Stromal cell of bone marrow (primary cell): ENCODE measurements at places on chromosomes 3 and 15.

GRCh38 chr3:101900736-101901135 lies 51.4 kb downstream of the NFKBIZ start:
- no peak for DNase-seq

- DNase-seq = no peak
These were observed 150.3 kb upstream of the MCTP2 start for GRCh38 chr15:94080989-94081605.

DNA sequence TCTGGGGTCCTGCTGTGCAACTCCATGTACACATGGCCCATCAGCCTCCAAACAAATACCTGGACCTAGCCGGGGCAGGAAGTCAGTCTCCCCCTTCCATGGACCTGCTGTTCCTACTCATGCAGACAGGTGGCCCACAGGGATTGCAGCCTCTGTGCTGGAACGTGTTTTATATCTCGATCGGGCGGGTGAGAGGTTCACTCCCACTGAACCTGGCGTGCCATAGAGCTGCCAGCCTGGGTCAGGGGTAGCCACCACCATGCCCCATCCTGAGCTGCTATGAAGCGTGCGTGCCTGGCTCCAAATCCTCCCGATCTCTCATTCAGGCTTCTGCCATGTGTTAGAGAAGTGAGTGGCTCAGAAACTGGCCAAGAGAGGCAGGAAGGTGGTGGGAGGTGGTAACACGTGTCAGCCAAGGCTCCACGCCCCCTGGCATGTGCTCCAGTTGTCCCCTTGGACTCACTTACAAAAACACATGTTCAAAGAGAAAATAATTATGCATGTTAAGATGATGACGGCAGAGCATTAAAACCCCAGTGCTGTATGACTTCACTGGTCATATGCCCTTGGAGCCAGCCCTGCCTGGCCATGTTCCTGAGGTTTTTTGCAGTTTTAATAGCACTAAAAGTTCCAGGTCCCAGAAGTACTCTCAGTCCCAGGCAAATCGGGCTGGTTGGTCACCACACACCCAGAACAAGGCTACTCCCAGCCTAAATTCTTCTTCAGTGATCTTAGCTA lies 30.6 kb downstream of the CTSH start:
- DNase-seq = peak; percentile 73

- DNase-seq = peak; percentile 44
These were observed 153.3 kb downstream of the P3H2 start for GRCh38 chr3:189967254-189967865.

DNA sequence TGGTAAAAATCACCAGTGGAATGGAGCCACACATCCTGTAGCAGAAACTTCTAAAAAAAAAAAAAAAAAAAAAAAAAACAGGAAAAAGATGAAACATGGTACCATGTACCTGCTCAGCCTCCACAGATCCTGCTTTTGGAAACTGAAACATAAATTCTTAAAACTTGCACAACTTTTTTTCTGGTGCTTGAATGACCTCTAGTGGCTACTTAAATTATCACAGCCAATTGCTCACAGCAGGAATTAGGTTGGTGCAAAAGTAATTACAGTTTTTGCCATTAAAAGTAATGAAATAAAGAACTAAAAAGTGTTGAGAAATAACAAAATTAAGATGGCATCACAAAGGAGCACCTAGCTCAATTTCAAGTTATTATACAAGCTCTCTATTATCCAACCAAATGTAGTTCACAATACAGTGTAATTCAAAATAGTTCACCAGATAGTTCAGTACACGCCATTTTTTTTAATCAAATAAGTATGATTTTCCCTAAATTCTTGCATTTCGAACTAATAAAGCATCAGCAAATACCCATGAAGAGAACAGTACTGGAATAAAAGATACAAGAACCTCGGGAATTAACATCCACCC lies 80.6 kb downstream of the ULK4 start:
- DNase-seq = peak; percentile 16

DNA sequence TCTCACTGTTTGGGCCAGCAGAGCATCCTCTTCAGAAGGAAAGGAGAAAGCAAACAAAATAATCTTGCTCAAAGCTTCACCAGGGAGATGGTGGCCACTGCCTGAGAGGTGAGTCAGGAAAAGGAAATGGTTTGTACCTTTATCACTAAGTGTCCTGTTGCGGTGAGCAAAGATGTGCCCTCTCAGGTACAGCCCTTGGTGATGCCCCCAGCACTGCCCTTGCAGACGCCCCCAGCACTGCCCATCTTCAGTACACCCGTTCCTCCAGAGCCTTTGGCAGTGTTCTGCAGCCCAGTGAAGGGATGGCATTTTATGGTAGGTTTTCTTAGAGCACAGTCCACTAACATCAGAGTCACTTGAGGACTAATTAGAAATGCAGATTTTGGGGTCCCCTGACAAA lies 92.3 kb downstream of the ZNF621 start:
- DNase-seq = no peak

GRCh38 chr3:104974316-104974715 lies 392.4 kb upstream of the ALCAM start:
- no peak for DNase-seq

GRCh38 chr3:122343654-122344053 lies 18.6 kb downstream of the CSTA start:
- DNase-seq = no peak

- DNase-seq = no peak
These were observed 187.5 kb downstream of the DOCK3 start for GRCh38 chr3:50862221-50862620.

DNA sequence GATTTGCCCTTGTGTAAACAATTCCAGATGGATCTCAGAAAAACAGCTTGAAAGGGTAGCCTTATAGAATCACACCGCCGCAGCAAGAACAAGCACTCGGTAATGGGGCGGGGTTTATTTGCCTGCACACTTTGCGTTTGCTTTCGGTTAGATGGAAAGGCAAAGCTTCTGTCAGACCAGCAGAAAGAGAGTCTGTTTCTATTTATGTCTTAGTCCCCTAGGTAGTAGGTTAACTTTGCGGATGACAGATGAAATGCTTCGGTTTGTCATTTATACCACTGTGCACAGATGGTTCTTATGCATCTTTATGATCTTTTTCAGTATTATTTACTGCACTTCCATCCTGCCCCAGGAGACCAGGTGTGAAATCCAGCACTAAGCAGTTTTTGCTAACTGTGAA lies 62.2 kb downstream of the PYDC2 start:
- DNase-seq = no peak

DNA sequence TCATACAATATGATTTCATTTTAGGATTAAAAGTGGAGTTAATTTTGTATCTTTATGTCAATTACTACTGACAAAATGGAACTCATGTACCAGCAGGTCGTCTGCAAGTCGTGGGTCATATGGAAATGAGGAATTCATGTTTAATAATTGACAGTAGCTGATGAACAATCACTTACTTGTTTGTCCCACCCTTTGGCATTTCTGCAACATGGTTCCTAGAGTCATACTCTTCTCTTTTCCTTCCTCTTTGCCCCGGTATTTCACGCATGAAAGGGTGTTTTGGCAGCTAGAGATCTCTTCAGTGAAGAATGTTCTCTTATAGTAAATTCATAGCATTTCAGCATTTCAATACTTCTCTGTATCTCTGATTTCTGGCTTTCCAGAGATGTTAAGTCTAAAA lies 133.3 kb upstream of the SLC24A5 start:
- no peak for DNase-seq

- no peak for DNase-seq
These were observed 14.1 kb downstream of the ANKRD34C start for GRCh38 chr15:79296583-79296982.

GRCh38 chr15:64911311-64912186 lies at the start of gene ANKDD1A:
TSS of gene ANKDD1A (plus strand) at chr15:64911902. CDS start at chr15:64911931, 29 bp downstream.
- no peak for DNase-seq

- DNase-seq = peak; percentile 78
These were observed 3.4 kb upstream of the DOCK3 start for GRCh38 chr3:50671331-50671730.

- DNase-seq = peak; percentile 65
These were observed 183.3 kb downstream of the NR1D2 start for GRCh38 chr3:24128199-24129005.

GRCh38 chr3:147428326-147428725 lies 19.2 kb downstream of the ZIC1 start:
- no peak for DNase-seq

DNA sequence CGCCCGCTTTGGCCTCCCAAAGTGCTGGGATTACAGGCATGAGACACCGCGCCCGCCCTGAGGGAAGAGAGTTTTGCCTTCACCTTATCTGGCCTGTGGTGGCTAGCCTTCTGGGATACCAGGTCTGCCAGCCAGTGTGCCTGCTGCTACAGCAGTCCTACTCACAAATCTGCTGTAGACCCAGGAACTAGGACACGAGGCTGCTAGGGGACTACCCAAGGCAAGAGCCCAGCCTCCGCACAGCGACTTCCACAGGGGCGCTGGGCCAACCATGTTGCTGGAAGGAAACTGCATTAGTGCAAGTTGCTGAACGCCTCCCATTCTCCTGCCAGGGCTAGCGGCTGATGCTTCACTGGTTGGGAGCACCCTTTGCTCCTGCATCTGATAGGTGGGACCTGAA lies 53.7 kb downstream of the DHX30 start:
- DNase-seq = no peak

- DNase-seq = no peak
These were observed 33.9 kb downstream of the FEM1B start for GRCh38 chr15:68311464-68311835.

DNA sequence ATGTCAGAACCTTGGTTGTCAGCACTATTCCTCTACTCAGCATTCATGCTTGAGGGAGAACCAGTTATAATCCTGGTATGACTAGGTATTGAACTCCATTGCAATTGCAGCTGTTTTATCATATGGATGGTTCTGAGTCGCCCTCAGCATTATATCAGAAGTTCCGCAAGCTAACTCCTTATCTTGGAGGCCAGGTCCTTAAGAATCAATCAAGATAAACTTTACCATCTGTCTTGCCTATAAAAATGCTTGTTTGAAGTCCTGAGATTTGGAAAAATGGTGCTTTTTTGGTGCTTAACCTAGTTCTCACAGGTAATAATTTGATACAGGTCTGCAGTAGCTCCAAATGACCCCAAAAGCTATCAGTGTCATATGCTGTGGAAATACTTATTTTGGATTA lies 16.3 kb upstream of the PLSCR1 start:
- no peak for DNase-seq

DNA sequence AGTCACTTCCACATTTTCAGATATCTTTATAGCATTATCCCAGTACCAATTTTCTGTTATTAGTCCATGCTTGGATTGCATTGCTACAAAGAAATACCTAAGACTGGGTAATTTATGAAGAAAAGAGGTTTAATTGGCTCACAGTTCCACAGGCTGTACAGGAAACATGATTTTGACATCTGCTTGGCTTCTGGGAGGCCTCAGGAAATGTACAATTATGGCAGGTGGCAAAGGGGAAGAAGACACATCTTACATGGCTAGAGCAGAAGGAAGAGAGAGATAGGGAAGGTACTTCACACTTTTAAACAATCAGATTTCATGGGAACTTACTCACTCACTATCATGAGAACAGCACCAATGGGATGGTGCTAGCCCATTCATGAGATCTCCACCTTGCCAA lies 172.3 kb upstream of the GPR149 start:
- no peak for DNase-seq

DNA sequence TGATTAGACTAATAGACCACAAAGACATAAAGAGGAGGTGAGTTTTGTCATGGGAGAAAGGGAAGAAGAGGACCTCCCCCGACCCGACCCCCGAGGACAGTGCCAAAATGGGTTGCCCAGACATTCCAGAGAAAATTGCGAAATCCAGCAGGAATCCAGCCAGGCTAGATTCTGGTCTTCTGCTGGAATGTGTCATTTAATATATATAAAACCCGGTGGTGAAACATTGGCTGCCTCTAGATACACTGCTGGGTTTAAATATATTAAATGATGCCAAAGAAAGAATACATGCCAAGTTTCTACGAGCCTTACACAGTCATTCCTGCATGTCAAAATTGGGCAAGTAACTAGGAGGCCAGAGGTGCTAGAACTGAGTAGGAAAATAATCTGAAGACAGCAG lies 45.3 kb upstream of the SPESP1 start:
- peak; percentile 33 for DNase-seq

- DNase-seq = peak; percentile 66
These were observed 51.1 kb downstream of the CGNL1 start for GRCh38 chr15:57427367-57427821.

DNA sequence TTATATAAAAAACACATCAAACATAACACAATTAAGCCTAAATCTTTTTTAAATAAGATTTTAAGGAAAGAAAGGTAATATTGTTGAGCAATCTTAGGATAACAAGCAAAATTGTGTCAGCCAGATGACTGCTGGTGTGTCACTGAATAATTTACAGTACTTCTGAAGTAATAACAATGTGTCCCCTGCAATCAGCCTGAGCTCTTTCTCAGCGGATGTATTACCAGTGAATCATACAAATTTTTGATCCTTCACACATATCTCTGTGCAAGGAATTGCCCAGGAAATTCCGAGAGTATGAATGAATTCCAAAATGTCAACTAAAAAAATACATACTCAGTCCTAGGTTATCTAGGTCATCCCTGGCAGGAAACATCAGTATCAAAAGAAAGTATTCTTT lies 76.6 kb upstream of the PTX3 start:
- DNase-seq = peak; percentile 59

DNA sequence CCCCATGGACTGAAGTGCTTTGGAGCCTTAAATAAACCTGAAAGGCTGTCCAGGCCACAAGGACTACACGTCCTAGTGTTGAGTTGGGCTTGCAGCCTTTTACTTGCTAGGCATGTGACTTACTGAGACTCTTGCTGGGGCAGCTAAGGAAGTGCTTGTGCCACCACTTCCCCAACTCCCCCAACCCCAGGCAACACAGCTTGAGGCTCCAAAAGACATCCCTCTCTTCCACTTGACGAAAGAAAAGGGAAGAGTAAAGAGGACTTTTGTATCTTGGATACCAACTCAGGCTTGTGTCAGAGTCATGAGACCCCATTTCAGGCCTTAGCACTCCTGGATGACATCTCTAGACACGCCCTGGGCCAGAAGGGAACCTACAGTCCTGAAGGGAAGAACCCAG lies 109.8 kb downstream of the XRN1 start:
- no peak for DNase-seq

DNA sequence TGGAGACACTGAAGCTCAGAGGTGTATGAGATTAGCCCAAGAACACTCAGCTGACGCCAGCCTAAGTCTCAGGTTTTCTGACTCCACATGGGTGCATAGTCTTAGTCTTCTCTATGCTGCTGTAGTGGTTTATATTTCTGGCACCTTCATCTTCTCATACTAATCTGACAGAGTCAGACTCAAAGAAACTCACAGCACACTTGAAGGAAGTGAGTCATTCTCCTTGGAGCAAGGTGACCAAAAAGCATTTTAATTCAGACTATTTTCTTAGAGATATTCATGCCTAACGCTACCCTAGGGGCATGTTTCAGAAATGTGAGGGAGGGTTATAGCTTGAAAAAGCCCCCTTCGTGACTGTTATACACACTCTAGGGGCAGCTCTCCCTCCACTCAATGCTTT lies 775.3 kb upstream of the ARPP21 start:
- no peak for DNase-seq

GRCh38 chr3:12812812-12813211 lies 16.3 kb downstream of the CAND2 start:
- DNase-seq = no peak
